ENCODE measurements at places on chromosomes 4 and X.

GRCh38 chr4:148034813-148035212 is 302.9 kb downstream of the ARHGAP10 start:
- no peaks in the 10 kb centered on the region for H3K36me3 ChIP-seq
- H3K4me1 ChIP-seq, result no peaks in the 10 kb centered on the region
- H3K27me3 ChIP-seq, result no peaks in the 10 kb centered on the region

GRCh38 chrX:101040197-101040596 is 11.7 kb downstream of the TRMT2B start:
- H3K36me3 ChIP-seq, result peaks cover 3% of the 10 kb centered on the region
- no peaks in the 10 kb centered on the region for H3K27me3 ChIP-seq
- H3K4me1 ChIP-seq, result no peaks in the 10 kb centered on the region
- no peak for DNase-seq

GRCh38 chrX:39016556-39016955 is 215.3 kb downstream of the MID1IP1 start:
- H3K36me3 ChIP-seq, result no peaks in the 10 kb centered on the region
- no peak overlapping the region for H3K4me3 ChIP-seq
- DNase-seq, result no peak
- no peaks in the 10 kb centered on the region for H3K4me1 ChIP-seq
- H3K27me3 ChIP-seq, result no peaks in the 10 kb centered on the region

DNA sequence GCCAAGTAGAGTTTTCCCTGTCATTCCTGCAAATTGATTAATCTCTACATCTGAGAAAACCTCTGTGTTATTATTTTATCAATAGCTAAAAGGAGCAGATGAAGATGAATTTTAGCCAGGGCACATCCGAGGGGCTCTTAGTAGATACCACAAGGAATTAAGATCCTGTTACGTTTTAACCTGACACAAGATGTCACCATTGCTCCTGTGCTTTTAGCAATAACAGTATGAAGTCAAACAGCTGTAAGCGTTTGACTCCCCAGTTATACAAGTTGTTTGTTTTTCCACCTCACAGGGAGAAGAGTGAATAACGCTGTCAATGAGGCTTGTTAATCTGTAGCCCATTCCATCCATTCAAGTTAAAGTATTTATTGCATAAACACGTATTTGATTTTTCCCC is 76.0 kb upstream of the AP1S2 start:
- no peak overlapping the region for H3K4me3 ChIP-seq
- no peak overlapping the region for H3K27ac ChIP-seq
- no peak for DNase-seq
- H3K27me3 ChIP-seq, result no peaks in the 10 kb centered on the region
- H3K4me1 ChIP-seq, result no peaks in the 10 kb centered on the region

GRCh38 chrX:23012636-23013035 is 12.9 kb downstream of the DDX53 start:
- H3K4me3 ChIP-seq, result no peak overlapping the region
- no peak for DNase-seq
- H3K4me1 ChIP-seq, result no peaks in the 10 kb centered on the region
- no peaks in the 10 kb centered on the region for H3K36me3 ChIP-seq

DNA sequence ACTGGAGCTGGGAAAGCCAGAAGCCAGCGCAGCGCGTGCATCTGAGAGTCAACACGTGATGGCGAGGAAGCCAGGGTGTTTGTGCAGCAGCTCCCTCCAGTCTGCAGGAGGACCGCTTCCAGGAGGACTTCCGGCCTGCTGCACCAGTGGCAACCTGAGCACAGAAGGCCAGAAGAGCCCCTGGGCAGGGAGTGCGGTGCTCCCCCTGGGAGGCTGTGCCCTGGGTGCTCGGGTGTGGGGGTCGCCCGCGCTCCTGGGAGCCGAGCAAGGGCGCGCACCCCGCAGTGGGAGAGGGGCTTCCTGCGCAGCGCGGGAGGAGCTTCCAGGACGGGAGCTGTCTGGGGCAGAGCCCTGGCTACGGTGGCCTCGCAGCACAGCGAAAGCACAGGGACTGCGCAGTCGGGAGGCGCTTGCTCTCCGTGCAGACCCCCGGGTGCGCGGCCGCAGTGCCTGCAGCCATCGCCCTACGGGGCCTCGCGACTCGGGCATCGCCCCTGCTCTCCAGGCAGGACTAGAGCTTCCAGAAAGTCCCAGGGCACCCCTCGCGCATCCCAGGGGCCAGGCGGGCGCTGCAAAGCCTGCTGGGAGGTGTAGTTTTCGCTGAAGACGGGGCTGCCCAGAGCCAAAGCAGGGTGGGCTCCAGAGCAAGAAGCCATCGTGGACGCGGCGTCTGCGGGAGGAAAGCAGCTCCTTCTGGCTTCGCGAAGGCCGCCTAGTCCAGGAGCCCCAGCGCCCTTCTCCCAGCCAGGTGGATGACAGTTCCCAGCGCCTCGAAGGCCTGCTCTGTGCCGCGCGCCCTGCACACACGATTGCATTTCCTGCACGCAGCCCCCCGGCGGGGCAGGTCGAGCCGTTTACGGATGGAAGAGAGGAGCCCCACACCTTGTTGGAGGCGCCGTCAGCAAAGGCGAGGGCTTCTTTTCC is 24.1 kb upstream of the WFS1 start:
- no peaks in the 10 kb centered on the region for H3K4me1 ChIP-seq
- no peak overlapping the region for H3K27ac ChIP-seq
- no peak for DNase-seq
- H3K27me3 ChIP-seq, result peaks cover 27% of the 10 kb centered on the region

DNA sequence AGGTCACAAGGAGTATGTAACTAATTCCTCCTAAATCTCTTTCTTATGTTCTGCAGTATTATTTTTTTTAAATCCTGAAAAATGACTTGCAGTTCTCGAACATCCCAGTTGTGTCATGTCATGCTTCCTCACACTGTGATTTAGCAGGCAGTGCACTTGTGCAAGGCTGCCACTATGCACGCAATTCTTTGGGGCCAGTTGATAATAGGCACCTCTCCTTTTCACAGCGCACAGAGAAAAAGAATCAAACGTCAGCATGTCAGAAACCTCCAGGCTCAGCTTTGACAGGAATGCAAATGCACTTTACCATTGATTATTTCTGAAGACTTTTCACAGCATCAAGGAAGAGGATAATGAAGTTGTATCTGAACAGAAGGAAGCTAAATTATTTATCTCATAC is 62.9 kb downstream of the FGF13 start:
- H3K4me1 ChIP-seq, result no peaks in the 10 kb centered on the region
- no peak overlapping the region for H3K27ac ChIP-seq
- H3K4me3 ChIP-seq, result no peak overlapping the region
- DNase-seq, result no peak
- no peaks in the 10 kb centered on the region for H3K27me3 ChIP-seq
